Heart right ventricle (tissue), 16 donors: ENCODE measurements at places on chromosomes 7 and 10.

DNA sequence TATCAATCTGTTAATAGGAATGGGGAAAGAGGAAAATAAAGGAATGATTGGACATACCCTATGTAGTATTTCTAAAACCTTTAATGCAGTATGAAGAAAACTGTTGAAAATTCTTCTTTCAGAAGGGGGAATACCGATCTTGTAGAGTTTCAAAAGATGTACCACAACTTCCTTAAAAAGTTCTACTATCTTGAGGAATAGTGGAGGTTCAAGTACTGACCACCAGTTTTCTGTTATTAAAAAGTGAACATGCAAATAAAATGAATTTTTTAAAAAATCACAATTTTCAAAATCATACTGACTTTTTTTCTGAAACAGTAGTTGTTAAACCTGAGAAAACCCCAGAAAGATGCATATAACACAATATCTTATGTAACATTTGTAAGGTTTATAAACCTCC is 86.5 kb downstream of the HERC4 start:
- DNase-seq = no peak

DNA sequence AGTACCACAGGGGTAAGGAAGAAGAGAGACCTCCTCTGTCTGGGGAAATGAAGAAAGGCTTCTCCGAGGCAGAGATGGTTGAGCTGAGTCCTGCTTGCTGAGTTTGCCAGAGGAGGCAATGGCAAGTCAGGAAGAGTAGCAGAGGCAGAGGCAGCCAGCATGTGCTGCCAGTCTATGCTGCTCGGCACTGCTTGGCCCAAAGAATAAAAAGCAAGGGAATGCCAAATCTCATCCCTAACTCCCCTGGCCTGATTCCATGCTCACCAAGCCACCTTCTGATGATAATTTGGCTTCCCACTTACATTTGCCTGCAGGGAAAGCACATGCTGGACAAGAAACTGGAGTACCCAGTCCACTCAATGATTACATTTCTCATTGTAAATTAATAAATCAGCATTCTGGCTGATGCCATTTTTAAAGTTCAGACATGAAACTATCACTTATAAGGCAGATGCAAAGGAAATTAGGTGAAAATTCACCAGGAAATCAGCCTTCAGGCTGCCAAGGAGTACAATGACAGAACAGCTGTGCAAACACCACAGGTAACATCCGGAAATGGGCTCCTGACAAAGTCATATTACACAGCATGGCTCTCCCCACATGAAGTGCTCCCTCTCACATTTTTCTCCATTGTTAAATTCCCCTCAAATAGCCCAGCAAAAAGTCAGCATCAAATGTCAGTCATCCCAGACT is 245.9 kb downstream of the MTERF1 start:
- DNase-seq = no peak

- DNase-seq = no peak
Measured at GRCh38 chr7:90626013-90626412, 29.9 kb downstream of the CDK14 start.

GRCh38 chr7:87223666-87224065 is 4.1 kb upstream of the TMEM243 start:
- no peak for DNase-seq

GRCh38 chr10:32379950-32380551 is 33.1 kb upstream of the EPC1 start:
- DNase-seq = no peak

DNA sequence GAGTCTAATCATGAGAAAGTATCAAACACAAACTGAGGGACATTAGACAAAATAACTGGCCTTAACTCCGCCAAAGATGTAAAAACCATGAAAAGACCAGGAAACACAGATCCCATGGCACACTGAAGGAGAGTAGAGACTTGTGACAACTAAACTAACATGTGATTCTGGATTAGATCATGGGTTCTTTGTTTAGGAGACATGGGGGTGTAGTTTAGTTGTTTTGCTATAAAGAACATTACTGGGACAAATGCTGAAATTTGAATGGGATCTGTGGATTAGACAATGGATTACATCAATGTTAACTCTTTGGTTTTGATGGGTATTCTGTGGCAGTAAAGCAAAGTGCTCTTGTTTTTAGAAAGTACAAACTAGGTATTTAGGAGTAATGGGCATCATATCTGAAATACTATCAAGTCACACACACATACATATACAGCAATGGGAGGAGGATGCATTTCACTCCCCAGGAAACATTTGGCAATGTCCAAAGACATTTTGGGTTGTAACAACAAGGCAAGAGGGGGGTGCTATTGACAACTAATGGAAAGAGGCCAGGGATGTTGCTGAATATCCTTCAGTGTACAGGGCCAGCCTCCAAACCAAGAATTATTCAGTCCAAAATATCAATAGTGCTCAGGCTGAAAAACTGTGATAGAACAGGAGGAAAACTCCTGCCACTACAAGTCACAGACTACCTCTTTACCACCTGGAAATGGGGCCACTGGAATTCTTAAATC is 32.4 kb downstream of the WAPL start:
- no peak for DNase-seq

- DNase-seq = peak; percentile 62
Measured at GRCh38 chr10:3828404-3829155, 43.6 kb upstream of the KLF6 start.

DNA sequence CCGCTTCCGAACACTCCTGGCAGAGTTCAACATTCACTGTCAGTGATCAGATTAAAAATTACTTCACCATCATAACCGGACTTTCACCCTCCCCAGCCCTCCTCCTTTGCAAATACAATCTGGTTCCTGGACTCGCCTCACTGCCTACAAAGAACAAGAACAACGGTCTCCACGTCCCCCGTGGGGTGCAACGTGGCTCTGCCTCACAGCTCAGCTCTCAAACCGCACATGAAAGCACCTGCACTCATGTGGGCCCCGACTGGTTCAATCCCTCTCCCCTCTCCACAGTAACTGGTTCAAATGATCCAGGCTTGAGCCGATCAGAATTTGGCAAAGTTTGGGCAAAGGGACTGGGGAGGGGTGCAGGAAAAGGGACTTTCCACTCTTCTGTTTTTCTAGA is 21.0 kb downstream of the ASB13 start:
- no peak for DNase-seq

DNA sequence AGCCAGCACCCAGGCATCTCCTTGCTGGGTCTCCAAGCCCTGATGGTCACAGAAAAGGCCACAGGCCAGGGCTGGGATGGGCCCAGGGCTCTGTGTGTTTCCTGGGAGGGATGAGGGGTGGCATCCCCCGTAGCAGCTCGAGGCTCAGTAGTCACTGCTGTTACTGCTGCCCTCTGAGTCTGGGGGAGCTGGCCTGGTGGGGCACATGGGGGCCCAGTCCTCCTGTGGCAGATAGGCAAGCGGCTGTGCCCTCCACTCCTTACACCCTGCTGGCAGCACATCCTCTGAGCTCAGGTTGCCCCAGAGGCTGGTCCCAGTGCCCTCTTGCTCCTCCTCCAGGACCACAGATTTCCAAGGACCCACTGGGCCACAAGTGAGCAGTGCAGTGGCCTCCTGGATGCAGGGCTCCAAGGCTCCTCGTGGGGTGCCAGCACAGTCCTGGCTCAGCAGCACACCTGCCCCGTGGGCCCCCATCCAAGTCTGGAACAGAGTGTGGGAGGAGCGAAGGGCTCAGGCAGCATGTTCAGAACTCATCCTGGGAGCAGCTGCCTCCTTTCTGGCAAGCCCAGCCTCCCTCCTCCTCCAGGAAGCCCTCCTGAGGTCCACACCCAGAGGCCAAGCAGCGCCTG is 31.5 kb upstream of the TUBB8 start:
- no peak for DNase-seq

DNA sequence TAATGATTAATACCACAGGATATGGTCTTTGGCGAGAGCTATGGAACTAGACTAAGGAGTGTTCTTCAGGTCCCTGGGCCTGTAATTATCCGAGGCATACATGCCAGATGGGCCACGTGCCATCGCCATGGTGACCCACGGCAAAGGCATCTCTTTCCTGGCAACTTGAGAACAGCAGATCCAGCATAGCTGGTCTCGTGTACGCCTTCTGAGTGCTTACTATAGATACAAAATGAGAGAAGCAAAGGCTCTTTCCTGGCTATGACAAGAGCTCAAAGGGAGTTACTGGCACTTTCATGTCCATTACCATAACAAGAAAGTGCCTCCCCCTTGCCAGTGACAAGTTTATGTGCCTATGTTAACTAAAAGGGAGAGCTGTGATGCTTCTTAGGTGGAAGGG is 26.0 kb upstream of the GLI3 start:
- peak; percentile 44 for DNase-seq

DNA sequence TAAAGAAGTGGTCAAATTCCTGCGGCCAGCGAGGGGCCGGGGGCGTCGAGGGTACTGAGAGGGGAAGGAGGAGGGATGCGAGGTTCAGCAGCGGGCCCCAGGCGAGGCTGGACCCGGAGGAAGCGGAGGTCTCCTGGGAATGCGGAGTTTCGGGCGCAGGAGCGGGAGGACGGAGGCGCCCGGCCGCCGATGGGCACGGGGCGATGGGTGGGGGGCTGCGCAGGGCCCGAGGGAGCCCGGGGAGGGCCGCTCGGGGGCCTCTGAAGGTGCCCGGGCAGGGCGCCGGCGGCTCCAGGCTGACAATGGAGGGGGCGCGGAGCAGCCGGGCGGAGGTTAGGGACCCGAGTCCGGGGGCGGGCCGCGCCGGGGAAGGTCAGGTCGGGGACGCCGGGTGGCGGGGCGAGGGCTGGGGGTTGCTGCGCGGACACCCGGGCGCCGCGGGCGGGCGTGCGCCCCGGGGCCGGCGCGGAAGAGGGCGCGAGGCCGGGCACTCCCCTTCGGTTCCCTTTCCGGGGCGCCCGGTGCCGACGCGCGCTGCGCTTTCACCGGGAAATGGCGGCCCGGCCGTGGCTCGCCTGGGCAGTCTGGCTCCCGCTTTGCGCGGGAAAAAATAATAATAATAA is 683 bp downstream of the MACROH2A2 start:
- peak; percentile 5 for DNase-seq

DNA sequence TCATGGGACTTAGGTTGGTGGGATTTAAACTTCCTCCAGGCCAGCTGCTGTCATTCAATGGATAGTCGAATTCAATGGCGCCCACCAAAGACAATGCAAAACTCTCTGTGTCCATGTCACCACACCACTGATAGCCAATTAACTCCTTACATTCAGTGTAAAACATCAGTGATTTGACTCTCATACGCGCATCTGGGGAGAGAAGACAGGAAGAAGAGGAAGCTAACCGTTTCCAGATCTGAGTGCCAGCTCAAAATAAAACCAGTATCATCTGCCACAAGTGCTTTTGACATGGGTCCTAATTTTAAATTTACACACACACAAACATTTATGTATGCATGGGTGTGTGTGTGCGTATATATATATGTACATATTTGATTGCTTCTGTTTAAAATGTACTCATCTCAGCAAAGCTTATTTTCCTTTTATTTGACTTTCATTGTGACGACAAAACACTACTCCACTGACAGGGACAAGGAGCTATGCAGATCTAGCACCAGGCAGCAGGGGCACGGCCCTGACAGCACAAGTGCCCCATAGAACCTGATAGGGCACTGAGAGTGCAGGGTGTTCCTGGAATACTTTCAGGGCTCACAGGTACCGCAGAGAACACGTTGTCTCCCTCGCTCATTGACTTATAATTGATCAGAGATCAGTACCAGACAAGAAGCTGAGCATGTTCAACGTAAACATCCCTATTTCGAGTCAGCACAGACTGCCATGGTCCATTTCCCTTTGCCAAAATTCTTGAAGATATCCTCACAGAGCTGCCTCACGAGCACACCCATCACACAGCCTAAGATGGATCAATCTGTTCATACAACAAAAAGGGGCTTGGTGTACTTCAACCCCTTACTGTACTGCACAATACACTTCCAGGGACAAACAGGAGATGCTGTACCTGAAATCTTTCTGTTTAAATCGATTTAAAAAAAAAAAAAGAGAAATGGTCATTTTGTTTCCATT is 176.1 kb downstream of the COBL start:
- DNase-seq = peak; percentile 34

GRCh38 chr10:47059606-47060311 is 148.5 kb downstream of the PTPN20 start:
- DNase-seq = no peak

GRCh38 chr10:91150631-91151030 is 69.8 kb upstream of the PCGF5 start:
- no peak for DNase-seq

DNA sequence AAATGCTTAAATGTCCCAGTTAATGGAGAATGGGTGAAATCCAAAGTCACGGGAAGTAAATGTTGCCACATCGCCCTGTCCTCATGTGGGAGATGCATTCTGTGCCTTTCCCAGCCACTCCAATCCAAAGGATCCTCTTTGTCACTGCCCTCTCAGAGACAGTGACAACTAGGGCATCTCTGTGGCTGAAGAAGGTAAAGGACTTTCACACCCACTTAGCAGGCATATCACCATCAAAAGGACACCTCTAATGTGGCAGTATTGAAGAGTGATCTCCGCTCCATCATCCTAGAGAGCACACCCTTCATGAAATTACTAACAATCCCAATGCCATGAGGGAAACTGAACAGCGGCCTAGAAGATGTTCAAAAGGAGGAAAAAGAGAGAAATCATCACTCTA is 13.6 kb downstream of the ATXN7L1 start:
- no peak for DNase-seq

DNA sequence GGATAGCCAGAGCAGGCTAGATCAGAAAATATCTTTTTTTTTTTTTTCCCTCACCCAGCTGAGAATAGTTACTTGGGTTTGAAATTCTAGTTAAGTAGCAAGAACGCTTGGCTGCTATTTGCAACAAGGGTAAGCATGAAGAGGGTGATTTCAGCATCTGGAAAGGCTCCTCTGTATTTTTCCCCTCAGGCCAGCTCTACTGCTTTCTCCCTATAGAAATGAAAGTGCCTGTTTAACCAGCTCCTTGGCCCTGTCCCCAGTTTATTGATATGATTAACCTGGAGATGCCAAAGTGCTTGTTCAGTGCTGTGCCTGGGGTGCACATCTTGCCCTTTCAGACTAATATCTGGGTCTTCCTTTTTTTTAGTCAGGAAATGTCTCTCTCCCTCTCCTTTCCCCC is 37.1 kb downstream of the AP3M1 start:
- DNase-seq = no peak

DNA sequence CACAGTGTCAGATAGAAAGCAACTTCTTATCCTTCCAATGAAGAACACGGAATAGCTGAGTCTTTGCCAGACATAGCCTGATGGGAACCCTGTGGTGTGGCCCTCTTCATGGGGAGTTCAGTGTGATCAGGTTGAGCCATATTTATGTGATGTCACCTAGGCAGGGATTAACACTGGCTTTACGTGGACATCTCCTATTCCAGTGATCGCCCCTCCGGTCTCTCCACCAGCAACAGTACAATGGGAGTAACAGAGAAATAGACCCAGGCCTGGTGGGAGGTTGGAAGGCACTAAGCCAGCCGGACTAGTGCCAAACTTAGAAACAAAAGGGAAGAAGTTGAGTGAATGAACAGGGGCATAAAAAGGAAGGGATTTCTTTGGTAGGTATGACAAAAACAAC is 358.1 kb downstream of the PRPF18 start:
- DNase-seq = no peak

GRCh38 chr7:47652591-47652990 is 70.7 kb upstream of the TNS3 start:
- DNase-seq = no peak

DNA sequence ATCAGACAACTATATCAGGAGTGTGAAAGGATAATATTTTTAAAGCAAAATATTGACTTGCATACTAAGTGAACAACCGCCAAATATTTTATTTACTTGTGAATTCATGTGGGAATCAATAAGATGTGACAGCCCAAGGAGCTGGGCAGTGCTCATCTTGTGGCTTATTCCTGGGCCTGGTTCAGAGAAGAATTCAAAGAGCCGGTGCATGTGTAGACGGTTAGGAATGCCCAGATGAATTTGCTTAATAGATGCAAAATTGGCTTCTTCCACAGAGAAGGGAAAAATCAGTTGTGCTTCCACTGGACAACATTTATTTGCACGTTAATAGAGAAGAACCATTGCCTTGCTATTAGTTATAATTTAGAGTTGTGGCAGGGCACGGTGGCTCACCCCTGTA is 4.4 kb downstream of the MYL7 start:
- no peak for DNase-seq
